ENCODE measurements at places on chromosomes 2 and 18.

GRCh38 chr2:241092677-241093076, 9.4 kb downstream of the MTERF4 start:
- no peak for DNase-seq

DNA sequence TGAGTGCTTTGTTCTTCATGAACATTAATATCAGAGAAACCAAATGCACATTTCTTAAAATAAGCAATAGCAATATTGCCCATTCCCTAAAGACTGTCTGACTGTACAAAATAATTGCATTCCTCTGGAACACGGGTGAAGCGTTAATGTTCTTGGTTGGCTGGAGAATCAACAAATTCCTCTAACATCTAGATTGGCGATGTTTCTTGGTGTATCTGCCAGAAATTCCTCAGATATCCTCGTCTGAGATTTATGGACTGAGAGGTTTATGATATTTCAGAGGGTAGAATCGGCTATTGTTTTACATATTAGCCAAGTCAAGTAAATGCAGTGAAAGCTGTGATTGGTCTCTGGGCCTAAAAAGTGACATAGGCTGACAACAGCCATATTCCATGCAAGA, 27.1 kb upstream of the SPTBN1 start:
- no peak for DNase-seq

DNA sequence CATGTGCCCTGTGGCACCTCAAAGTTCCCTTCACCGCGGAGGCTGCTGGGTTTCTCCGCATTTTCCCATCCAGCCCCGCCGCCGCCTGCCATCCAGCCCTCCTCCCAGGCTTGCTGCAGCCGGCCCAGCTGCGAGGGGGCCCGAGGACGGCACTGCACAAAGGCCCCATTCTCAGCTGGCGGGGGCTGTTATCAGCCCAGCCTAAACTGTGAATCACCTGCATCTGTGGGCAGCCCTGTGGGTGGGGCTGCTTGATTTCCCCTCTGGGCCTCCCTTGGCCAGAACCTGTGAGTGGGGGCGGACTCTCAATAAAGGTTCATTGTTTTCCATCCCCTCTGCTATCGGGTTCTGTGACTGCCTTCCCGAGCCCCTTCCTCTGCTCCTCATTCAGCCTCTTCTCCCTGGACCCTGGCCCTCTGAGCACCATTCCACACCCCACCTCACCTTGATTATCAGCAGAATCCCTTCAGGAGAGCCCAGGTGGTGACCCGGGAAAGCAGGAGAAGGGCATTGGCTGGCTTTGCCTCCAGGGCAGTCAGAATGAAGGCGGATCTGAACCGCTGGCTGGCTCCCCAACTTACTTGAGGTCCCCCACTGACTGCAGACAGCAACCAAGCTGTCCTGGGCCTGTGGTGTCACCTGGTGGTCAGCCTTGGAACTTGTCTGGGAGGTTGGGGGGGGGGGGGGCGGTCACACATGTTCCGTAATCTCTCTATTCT, 204.5 kb downstream of the ZFP36L2 start:
- no peak for DNase-seq

DNA sequence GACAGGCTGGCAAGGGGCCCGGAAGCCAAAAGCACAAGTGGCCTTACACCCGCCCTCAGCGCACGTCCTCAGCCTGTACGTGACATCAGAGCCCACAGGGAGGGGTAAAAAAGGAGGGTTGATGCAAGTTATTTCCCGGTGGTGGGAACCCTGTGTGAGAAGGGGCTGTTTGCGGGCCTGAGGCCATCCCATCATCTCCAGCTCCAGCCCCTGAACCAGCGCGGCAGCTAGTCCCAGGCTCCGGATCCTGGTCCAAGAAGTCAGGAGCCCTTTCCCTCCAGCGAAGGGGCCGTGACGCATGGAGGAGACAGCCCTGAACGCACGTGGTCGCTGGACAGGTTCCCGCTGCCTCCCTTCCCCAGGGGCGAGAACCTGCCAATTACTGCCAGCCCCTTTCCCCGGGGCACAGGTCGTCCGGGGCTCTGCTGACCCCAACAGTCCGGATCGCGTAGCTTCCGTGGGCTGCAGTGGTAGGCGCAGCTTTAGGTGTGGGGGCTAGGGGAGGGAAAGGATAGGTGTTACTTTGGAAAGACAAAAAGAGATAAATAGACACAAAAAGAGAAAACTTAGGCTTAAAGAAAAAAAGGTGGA, 1.3 kb upstream of the LRP2 start:
- DNase-seq, result no peak

DNA sequence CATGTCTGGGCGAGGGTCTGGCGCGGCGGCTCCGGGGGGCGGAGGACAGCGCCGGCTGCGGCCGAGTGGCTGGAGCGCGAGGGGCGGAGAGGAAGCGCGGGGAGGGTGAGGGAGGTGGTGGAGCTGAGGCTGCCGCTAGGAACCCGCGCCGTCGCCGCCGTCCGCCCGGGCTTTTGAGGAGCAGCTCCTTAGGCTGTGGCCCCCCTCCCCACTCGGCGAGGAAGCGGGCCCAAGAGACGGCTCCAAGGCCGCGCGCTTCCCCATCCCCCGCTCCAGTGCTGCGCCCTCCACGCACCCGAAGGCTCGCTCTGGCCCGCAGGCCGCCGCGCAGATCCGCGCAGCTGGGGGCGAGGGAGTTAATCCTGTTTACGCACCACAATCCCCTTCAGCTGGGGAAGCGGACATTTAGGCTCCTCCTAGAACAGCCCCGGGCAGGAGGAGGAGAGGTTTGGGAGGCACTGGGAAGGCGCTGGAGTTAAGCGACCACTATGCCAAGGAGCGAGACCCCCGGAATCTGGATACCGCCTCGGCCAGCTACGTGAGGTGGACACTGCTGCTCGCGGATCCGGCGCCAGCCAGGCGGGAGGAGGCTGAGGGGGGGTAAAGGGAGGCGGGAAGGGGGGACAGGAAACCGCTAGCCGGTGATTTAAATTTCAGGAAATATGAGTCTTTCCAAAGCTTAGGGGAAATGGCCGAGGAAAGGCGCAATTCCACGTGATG, at the start of gene CNRIP1:
CNRIP1 (minus strand) TSS at position 552 of the 720 bp plus-strand sequence; CDS start at position 3, 549 bp downstream.
- DNase-seq, result peak; percentile 87

DNA sequence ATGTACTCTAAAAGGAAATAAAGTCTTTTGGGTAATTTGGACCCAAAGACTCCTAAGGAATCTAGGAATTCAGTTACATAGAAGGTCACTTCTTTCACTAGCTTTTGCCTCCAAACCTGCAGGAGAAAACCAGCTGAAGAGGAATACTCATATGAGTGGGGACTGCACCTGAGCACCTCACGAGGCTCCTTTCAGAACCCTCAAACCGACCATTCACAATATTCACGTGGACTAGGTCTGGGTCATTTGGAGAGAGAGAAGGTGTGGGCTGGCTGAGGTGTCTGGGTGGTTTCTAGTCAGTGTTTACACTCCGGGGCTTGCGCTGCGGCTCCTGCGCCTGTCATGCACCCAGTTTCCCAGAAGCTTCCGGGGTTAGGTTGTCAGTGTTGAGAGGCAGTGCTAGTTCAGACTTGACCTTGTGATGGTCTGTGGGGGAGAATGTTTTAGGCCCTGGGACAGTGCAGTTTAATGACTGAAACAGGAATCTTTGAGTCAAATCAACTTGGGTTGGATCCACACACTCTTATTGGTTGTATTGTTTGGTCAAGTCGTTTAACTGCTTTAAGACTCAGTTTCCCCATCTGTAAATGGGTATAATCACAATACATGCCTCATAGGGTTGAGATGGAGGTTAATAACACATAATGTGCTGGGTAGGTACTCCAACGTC, 78.4 kb downstream of the LIMS1 start:
- no peak for DNase-seq
